Activated T-cell treated with anti-CD3 and anti-CD28 coated beads, Interleukin-2, amount 50 U/mL, for 72 hours (primary cell): ENCODE measurements at places on chromosomes 13 and 19. TPM values are rescaled to one million over a fixed set of nuclear protein-coding genes. Genes with fewer than 3 reads are reported as not detected.
A peak's percentile ranks its signal among the peaks of the same experiment; 100 is the strongest.

GRCh38 chr19:27673986-27674385 is 1539.0 kb downstream of the UQCRFS1 start:
- H3K27me3 ChIP-seq, result no peaks in the 10 kb centered on the region
- no peak for DNase-seq
- H3K27ac ChIP-seq, result no peak overlapping the region
- H3K4me1 ChIP-seq, result no peaks in the 10 kb centered on the region
- H3K36me3 ChIP-seq, result peaks cover 4% of the 10 kb centered on the region

The TMEM145 gene
- 1.6 TPM for total RNA-seq

The CFAP97D2 gene
- 0.36 TPM for total RNA-seq

GRCh38 chr19:45125975-45126493 is 33.1 kb downstream of the PPP1R37 start:
- peak; percentile 80 for DNase-seq
- H3K27ac ChIP-seq, result no peak overlapping the region
- no peaks in the 10 kb centered on the region for H3K36me3 ChIP-seq
- H3K4me1 ChIP-seq, result peaks cover 28% of the 10 kb centered on the region
- H3K27me3 ChIP-seq, result no peaks in the 10 kb centered on the region

DNA sequence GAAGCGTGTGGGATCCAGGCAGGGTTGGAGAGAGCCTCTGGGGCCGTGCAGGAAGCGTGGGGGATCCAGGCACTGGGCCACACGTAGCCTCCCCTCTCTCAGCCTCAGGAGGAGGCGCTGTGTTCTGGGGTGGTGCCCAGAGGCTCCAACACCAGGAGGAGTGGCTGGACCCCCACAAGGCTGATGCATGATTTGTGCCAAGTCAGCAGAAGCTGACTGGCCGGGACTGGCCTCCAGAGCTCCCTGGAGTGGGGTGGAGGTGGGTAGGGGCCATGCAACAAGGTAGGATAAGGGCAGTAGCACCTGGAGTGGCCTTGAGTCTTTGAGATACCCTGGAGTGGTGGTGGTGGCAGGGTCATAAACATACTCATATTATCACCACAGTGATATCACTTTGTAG is 75.3 kb downstream of the ERICH6B start:
- H3K27ac ChIP-seq, result no peak overlapping the region
- H3K36me3 ChIP-seq, result no peaks in the 10 kb centered on the region
- no peak for DNase-seq
- no peaks in the 10 kb centered on the region for H3K27me3 ChIP-seq
- H3K4me3 ChIP-seq, result no peak overlapping the region

DNA sequence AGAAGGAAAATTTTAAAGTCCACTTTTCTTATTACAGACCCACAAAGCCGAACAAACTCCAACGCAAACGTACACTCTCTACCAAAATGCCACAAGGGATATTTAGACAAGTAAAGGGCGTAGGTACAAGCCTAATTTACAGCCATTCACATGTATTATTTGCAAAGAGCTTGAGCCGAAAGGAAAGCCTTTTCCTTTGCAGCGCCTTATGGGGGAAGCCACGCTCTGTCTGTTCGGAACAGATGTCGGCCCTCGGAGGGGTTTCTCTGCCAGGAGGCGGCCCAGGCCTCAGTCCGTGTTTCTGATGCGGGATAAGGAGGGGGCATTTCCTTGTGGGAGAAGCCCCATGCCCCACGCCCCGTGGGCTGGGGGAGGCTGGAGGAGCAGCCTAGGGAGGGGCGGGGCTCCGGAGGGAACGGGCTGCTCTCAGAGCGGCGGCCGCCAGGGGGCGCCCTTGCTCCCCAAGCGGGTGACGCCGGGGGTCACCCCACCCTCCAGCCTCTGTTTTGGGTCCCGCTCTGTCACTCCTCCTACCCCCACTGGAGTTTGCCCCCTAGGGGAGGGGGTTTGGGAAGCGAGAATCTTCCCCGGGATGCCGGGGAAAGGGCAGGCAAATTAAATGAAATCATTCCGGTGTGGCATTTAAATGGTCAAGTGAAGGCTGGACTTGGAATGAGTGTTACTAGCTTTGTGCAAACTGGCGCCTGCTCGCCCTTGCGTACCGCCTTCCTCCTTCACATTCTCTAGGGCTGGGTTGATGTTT is 2.9 kb downstream of the HTR2A start:
- peak; percentile 75 for DNase-seq
- no peak overlapping the region for H3K27ac ChIP-seq
- peaks cover 72% of the 10 kb centered on the region for H3K27me3 ChIP-seq
- H3K4me1 ChIP-seq, result peaks cover 14% of the 10 kb centered on the region
- H3K36me3 ChIP-seq, result no peaks in the 10 kb centered on the region

DNA sequence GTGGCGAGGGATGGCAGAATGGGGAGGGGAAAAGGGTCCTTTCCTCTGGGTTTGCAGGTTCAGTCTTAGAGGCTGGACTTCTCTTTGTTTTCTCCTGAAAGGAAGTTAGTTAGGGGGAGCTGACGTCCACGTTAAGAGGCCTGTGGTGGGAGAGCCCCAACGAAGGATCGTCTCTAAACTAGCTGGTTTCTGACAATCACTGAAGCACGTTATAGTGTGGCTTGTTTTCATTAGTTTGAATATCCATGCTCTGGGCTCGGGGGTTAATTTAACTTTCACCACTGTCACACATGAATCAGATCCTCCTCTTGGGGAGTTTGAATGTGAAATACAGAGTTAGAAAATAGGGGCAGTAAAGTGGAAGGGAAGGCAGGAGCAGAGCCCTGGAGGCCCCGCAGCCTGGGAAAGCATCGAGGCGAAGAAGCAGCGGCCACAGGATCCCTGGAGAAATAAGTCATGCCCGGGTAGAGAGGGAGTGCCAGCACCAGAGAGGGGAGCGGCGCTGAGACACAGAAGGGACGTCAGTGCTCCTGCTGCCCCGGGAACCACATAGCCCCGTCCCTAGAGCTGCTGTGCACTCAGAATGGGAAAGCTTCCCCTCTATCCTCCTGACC is 31.1 kb upstream of the AMER2 start:
- H3K27me3 ChIP-seq, result peaks cover 16% of the 10 kb centered on the region
- DNase-seq, result no peak
- no peak overlapping the region for H3K27ac ChIP-seq
- H3K36me3 ChIP-seq, result no peaks in the 10 kb centered on the region
- no peaks in the 10 kb centered on the region for H3K4me1 ChIP-seq

The SPRY2 gene
- 0.21 TPM for total RNA-seq

DNA sequence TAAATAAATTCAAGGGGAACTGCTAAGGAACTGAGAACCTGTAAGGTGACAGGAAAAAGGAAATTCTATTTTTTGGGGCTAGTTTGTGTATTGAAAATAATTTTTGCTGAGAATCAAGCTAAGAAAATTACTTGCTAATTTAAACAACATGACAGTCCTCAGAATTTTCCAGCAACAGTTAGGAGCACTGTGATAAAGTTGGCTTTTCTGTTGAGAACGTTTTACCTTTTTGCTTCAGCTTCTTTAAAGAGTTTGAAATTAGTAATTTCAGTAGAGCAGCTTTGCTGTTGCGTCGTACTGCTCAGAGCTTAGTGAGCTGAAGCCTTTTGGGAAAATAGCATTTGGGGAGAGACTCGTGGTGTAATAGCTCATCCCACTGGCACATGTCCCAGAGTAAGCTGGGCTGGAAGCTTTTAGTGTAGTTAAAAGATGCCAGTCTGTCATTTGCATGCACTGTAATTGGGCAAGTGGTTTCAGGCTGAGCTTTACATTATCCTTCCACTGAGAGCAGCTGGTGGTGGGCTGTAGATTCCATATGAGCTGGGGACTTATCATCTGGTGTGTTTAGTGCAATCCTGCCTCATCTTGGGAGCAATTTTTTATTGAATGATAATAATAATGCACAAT is 69.8 kb downstream of the LRCH1 start:
- no peak overlapping the region for H3K4me3 ChIP-seq
- H3K27me3 ChIP-seq, result no peaks in the 10 kb centered on the region
- no peak overlapping the region for H3K27ac ChIP-seq
- H3K4me1 ChIP-seq, result peaks cover 52% of the 10 kb centered on the region

The CYP2A6 gene
- total RNA-seq, result not detected

The DCT gene
- 0.49 TPM for total RNA-seq

DNA sequence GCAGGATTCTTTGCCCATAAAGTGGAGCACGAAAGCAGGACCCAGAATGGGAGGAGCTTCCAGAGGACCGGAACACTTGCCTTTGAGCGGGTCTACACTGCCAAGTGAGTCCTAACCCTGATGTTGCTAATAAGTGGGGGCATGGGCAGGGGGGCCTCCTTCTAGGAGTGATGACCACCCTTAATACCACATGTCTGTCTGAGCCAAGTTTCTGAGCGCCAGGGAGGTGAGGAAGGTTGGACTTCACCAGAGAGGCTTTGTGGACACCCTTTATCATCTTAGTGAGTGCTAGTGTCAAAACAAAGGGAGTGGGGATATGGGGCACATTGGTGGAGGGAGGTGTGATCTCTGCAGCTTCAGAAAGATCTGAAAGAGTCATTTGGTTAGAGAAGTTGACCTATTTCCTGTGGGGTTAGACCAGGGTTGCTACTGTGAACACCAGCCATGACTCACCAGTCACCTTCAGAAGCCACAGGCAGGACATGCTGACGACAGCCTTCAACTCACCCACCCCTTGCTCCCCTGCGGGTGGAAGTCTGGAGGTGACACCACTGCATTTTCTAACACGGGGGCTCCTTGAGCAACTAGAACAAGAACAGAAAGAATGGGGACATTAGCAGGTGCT is 8.8 kb downstream of the ALOX5AP start:
- peak overlapping the region; percentile 47 for H3K4me3 ChIP-seq
- peak overlapping the region; percentile 10 for H3K27ac ChIP-seq
- peaks cover 10% of the 10 kb centered on the region for H3K36me3 ChIP-seq

DNA sequence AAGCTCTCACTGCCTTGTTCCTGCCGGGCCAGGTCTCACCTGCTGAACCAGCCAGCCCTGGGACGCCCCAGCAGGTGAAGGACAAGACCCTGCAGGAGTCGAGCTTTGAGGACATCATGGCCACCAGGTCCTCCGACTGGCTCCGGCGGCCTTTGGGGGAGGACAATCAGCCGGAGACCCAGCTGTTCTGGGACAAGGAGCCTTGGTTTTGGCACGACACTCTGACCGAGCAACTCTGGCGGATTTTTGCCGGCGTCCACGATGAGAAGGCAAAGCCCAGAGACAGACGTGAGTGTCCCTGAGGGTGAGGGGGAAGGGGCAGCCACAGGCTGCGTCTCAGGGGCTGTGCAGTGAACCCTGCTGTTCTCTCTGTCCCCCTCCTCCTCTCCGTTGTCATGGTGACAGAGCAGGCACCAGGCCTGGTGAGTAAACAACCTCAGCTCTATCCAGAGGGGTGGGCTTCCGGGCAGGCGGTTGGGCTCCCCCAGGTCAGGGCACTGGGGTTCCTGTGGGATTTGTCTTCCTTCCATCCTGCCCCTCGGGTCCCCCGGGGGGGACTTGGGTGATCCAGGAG is 9.7 kb downstream of the TLE6 start:
- no peaks in the 10 kb centered on the region for H3K36me3 ChIP-seq
- H3K27ac ChIP-seq, result no peak overlapping the region
- peaks cover 10% of the 10 kb centered on the region for H3K27me3 ChIP-seq
- H3K4me3 ChIP-seq, result no peak overlapping the region
- no peak for DNase-seq

GRCh38 chr13:90839061-90839460 is 508.4 kb upstream of the MIR17HG start:
- H3K27ac ChIP-seq, result no peak overlapping the region
- no peak for DNase-seq
- H3K27me3 ChIP-seq, result no peaks in the 10 kb centered on the region
- H3K36me3 ChIP-seq, result no peaks in the 10 kb centered on the region
- H3K4me3 ChIP-seq, result no peak overlapping the region
- no peaks in the 10 kb centered on the region for H3K4me1 ChIP-seq

The STOML3 gene
- not detected for total RNA-seq

- no peak overlapping the region for H3K4me3 ChIP-seq
- H3K4me1 ChIP-seq, result peaks cover 55% of the 10 kb centered on the region
- peak; percentile 50 for DNase-seq
- peaks cover 9% of the 10 kb centered on the region for H3K36me3 ChIP-seq
- H3K27ac ChIP-seq, result peak overlapping the region; percentile 54
These were observed 6.8 kb downstream of the RPS11 start for GRCh38 chr19:49502866-49503581.

- H3K4me3 ChIP-seq, result peak overlapping the region; percentile 91
- H3K27ac ChIP-seq, result peak overlapping the region; percentile 93
- no peaks in the 10 kb centered on the region for H3K27me3 ChIP-seq
- no peak for DNase-seq
- peaks cover 2% of the 10 kb centered on the region for H3K36me3 ChIP-seq
These were observed 5.1 kb upstream of the ZNF77 start for GRCh38 chr19:2949939-2950285.

- no peaks in the 10 kb centered on the region for H3K4me1 ChIP-seq
- H3K27ac ChIP-seq, result no peak overlapping the region
- peaks cover 15% of the 10 kb centered on the region for H3K27me3 ChIP-seq
- no peak for DNase-seq
These were observed 225.3 kb downstream of the LACC1 start for GRCh38 chr13:44104969-44105368.

GRCh38 chr19:46422344-46422743 is 6.4 kb downstream of the PNMA8C start:
- no peak overlapping the region for H3K27ac ChIP-seq
- H3K4me3 ChIP-seq, result no peak overlapping the region
- H3K36me3 ChIP-seq, result no peaks in the 10 kb centered on the region
- peaks cover 16% of the 10 kb centered on the region for H3K4me1 ChIP-seq

DNA sequence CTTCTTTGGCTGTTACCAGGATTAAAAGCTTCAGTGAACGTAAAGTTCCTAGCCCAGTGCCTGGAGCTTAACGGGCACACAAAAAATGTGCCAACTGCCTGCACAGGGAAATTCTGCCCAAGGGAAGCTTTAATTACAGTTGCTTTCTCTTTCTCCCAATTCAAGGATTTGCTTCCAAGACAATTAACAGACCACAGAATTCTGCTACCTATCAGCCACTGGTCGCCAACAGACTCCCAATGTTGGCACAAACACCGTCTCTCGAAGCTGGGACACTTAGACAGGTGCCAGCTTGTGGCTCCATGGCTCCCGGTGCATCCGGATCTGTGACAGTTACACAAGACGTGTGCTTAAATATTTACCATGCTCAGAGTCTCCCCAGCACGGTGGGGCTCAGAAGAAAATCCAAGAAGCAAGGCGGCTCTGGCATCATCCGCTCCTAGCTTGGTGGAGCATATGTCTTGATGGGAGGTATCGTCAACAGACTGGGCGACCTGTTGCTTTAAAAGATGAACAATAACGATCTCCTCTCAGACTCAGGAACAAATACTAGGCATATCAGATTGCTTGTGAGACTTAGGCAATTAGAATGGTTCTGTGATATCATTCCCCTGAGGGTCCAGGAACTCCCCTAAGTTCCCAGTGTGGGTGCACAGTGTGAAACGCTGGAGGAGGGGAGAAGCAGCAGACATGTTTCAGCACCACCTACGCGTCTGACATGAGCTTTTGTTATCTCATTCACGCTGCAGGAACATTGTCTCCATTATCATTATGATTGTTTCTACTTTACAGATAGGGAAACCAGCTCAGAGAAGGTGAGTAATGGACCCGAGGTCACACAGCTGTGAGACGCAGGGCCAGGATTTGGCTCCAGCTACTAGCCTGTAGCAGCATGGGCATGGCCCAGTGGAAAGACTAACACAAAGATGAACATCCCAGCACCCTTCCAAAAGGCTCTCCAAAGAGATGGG is 61.6 kb downstream of the ALOX5AP start:
- no peak for DNase-seq
- peak overlapping the region; percentile 78 for H3K27ac ChIP-seq
- peaks cover 38% of the 10 kb centered on the region for H3K4me1 ChIP-seq
- H3K4me3 ChIP-seq, result peak overlapping the region; percentile 22
- H3K36me3 ChIP-seq, result no peaks in the 10 kb centered on the region
- H3K27me3 ChIP-seq, result no peaks in the 10 kb centered on the region
